Stimulated activated CD4-positive, alpha-beta T cell treated with anti-CD3 and anti-CD28 coated beads, Interleukin-15, amount 100 ng/mL, for 1 hour (primary cell): ENCODE measurements at places on chromosomes 5 and 9.

DNA sequence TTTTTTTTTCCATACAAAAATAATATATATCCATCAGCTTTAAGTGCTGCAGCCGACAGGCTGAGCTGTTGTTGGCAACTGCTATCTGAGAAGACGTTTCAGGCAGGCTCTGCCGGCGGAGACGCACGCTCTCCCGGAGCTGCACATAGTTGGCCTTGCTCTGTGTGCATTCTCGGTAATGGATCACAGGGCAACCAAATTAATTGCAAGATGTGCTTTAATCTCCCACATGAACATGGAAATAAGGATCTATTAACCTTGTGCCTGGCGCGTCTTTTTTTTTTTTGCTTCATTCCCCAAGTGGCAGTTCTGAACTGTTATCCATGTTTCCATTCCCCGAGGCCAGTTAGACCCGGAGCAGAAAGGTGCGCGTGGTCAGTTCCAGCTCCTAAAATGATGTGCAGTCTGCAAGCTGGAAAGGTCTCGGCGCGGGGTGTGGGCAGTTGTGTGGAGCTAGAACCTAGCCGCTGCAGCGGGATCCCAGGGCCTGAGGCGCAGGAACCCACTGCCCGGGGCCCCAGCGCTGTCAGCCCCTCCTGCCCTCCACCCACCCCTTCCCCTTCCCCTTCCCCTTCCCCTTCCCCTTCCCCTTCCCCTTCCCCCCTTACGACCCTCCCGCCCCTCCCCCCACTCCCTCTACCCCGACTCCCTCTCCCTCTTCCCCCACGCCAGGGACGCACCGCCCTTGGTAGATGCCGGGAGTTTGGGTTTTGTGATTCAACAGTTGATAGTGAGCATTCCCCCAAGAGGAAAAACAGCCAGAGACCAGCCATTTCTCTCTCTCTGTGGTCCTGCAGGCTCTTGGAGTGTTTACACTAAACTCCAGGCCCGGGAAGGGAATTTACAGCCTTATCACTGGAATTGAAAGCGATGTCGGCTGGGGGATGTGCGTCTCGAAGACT, 137.8 kb downstream of the CEP120 start:
- DNase-seq: no peak

GRCh38 chr5:135020111-135020895, 13.7 kb downstream of the PITX1 start:
- no peak for DNase-seq

GRCh38 chr9:88949425-88949824, 41.8 kb upstream of the S1PR3 start:
- no peak for DNase-seq

DNA sequence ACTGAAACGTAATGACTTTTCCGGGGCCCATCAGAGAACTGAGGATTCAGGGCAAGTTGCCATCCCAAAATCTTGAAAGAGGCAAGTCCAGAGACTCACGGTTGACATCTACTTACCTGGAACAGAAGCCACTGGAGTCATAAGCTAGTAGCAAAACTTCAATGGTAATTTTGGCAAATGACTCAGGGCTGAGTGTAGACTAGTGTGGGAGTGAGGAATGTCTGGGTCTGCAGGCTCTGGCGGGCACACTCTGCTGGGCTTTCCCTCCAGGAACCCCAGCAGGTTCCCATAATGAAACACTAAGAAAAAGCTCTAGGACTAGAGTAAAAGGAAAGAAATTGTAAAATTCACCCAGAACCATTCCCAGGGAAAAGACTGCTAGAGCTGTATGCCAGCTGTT, 122.9 kb upstream of the NFIL3 start:
- no peak for DNase-seq

- DNase-seq: no peak
Measured at GRCh38 chr9:114775121-114775520, 30.7 kb downstream of the TNFSF15 start.

- DNase-seq: no peak
Measured at GRCh38 chr5:53482717-53483638, 2.5 kb downstream of the FST start.

DNA sequence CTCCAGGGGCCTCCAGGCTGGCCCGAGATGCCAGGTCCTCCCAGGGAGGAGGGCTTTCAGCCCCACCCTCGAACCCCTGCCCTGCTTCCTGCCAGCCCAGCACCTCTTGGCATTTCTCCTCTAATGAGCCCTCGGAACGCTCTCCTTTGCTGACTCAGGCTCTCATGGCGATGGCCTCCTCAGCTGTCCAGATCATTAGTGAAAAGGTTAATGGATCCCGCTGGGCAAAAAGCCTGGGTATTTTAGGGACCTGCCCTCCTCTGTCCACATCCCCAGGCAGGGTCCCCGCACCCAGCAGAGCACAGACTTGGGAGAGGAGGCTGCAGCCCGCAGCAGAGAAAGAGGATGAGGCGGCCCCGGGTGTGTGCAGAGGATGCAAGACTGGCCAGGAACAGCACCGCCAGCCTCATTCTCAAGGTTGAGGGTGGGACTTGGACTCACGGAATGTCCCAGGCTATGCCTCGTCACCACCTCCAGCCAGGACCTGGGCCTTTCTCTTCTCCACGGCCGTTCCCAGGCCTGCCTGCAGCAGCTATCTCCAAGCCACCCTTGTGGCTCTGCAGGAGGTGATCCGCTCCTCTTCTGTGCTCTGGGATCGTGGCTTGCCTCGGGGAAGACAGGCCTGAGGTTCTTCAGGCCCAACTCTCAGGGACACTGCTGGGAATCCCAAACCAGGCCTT, 23.0 kb upstream of the ADAMTS2 start:
- no peak for DNase-seq

GRCh38 chr9:80012557-80013330, 441.0 kb downstream of the TLE4 start:
- no peak for DNase-seq

DNA sequence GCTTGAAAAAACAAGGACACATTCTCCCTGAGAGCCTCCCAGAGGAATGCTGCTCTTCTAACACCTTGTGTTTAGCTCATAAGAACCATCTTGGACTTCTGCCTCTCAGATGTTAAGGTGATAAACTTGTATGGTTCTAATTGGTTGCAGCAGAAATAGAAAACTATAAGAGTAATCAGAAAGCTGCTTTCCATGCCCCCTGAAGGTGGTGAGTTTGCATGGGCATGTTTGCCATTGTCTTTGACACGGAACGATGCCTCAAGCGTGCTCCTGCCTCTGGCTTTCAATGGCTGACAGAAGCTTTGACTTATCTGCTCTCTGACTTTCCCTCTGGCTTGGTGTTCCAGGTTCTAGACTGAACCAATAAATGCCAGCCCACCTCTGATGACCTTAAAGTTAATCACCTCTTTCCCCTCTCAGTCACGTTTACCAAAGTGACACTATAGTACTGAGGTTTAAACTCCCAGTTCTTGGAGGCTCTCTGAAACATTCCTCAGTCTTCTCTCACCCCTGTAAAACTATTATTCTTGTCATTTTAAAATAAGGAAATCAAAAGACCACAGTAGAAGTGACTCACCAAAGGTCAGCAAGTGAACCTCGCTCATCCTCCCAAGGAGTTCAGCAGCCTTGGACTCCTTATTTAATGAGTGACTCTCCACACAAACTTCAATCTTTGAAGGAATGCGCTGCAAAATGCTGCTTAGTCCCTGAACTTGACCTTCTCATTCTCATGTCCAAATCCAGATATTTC, 103.6 kb downstream of the PIK3R1 start:
- no peak for DNase-seq

- DNase-seq: no peak
Measured at GRCh38 chr5:29230591-29230990, 1962.9 kb upstream of the CDH6 start.

DNA sequence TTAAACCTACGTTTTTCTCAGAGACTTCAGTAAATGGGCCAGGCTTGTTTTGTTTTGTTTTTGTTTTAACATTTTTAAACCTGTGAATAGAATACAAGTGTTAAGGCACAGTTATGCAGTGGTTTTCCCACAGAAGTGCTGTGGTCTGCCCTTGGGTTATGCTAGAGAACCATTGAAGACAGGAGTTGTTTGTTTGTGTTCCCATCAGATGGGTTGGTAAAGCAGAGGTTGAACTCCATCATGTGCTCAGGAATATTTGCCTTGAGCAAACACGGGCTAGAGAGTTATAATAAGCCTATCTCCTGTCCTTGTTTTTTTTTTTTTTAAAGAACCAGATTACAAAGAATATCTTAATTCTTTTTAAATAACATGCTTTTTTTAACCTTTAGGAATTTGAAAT, 28.5 kb downstream of the RHOBTB3 start:
- no peak for DNase-seq

DNA sequence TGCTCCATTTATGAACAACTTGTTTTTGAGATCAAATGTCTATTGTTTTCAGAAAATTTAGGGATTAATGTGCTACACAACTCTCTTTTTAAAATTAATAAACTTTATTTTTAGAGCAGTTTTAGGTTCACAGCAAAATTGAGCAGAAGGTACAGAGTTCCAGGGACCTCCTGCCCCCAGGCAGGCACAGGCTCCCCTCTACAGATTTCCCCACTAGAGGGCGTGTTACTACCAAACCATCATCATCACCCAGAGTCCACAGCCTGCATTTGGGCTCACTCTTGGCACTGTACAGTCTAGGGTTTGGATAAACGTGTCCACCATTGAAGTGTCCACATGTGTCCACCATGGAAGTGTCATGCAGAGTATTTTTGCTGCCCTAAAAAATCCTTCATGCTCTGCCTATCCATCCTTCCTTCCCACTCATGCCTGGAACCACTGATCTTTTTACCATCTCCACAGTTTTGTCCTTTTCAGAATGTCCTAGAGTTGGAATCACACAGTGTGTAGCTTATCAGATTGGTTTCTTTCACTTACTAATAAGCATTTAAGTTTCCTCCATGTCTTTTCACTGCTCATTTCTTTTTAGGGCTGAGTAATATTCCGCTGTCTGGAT, 61.7 kb downstream of the MRPL36 start:
- no peak for DNase-seq

GRCh38 chr5:124410539-124411488, 335.6 kb downstream of the ZNF608 start:
- no peak for DNase-seq

GRCh38 chr5:5751498-5751897, 329.0 kb downstream of the ICE1 start:
- DNase-seq: no peak

DNA sequence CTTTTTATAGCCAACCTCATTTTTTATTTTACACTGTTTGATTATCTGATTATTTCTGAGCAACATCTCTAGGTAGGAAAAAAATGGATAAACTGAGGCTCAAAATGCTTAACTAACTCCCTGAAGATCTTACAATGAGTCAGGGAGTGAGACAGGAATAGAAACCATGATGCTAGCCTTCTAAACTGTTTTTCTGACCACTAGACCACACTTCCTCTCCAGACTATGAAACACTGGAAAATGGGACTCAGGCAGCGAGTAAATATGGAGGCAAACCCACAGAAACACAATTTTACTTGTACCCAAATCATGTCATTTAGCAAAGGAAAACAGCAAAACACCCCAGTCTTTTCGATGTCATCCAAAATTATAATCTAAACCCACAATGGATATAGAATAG, 129.9 kb upstream of the ANKH start:
- DNase-seq: no peak

- DNase-seq: no peak
Measured at GRCh38 chr9:108182270-108182669, 673.5 kb downstream of the ACTL7B start.

- DNase-seq: no peak
Measured at GRCh38 chr5:172689801-172690200, 48.7 kb downstream of the NEURL1B start.

DNA sequence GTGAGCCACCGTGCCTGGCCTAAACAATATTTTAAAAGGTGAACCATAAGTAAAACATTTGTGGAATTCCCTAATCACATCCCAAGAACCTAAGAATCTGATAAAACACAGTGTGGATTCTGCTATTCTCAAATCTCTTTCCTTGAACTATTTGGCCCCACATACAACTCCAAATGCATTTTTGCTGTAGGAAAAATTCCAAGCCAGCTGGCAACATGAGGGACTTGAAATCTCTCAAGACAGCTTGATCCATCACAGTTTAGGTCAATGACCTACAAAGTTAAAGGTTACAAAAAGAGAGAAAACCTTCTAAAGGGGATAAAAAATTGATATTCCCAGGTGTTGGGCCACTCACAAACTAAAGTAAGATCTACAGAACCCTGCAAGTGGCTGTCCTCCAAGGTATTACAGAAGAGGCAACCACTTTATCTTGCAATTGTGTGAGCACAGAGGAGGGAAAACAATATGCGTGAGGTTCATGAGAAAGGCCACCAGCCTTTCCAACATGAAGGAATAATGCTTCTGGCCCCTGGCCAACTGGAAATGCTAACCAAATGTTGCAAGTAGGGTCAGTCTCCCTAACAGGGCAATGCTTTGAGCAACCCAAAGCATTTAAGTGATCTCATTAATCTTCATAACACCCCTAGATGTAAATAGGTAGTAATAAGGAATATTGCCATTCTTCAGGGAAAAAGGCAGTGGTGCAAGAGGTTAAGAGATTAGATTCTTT, 221.4 kb downstream of the SEMA5A start:
- DNase-seq: no peak

- no peak for DNase-seq
Measured at GRCh38 chr9:126304207-126304970, 22.2 kb upstream of the MVB12B start.

- DNase-seq: no peak
Measured at GRCh38 chr9:83130541-83130940, 67.6 kb upstream of the RASEF start.

GRCh38 chr5:152560512-152561137, 155.5 kb upstream of the NMUR2 start:
- DNase-seq: no peak

- no peak for DNase-seq
Measured at GRCh38 chr9:5326187-5326586, 13.5 kb downstream of the RLN1 start.

GRCh38 chr9:17059465-17059864, 75.4 kb upstream of the CNTLN start:
- DNase-seq: no peak

DNA sequence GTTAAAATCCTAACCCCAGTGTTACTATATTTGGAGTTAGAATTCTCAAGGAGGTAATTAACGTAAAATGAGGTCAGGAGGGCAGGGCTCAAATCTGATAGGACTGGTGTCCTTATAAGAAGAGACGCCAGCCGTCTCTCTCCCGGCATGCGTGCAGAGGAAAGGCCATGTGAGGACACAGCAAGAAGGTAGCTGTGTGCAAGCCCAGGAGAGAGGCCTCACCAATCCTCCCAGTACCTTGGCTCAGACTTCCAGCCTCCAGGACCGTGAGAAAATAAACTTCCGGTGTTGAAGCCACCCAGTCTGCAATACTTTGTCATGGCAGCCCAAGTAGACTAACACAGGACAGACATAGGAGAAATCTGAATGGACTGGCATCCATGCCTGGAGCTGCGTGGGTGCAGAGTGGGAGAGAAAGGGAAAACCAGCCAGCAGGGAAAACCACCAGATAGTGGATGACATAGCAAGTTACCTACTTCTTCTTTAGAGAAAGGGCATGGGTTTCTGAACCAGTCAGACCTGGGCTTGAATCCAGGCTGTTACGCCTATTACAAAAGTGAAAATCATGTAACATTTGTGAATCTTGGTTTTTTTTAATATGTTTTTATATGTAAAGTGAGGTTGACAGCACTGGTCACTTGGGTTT, 89.2 kb downstream of the FSTL4 start:
- no peak for DNase-seq
